ENCODE measurements at places on chromosomes 3 and 15.

DNA sequence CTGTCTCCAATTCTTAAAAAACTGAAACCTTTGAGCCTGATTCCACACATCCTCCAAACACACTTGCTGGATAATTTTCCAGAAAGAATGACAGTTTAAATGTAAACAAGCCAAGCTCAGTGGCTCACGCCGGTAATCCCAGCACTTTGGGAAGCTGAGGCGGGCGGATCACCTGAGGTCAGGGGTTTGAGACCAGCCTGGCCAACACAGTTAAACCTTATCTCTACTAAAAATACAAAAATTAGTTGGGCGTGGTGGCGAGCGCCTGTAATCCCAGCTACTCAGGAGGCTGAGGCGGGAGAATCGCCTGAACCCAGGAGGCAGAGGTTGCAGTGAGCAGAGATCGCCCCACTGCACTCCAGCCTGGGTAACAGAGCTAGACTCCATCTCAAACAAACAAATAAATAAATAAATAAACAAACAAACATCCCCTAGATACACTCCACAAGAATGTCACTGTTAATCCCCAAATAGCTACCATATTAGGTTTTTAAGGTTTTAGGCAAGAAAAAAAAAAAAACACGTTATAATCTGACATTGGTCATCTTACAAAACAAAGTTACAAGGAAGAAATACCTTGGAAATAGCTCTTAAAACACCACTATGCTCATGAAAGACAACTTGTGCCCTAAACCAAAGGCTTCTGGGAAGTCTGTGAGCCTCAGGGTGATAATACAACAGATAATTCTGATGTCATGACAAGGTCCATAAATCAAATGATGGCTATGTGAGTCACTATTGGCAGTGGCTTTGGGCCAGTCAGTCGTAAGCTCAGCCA, 13.2 kb downstream of the TNIK start:
- no peak for DNase-seq

DNA sequence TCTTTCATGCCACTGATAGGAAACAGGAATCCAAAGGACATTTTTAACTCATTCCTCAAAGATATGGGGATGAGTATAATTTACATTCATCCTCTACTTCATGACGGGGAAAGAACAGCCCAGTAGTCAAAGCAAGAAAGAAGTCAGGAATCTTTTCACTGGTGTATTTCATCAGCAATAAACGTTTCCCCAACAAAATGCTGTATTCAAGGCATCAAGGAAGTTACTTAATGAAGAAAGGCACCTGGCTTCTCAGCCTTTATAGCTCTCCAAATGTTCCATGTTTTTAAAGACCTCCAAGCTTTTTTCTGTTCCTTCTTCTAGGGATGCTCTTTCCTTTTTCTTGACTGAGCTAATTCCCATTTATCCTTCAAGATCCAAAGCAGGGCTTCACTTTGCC, 221.5 kb upstream of the ICE2 start:
- no peak for DNase-seq

DNA sequence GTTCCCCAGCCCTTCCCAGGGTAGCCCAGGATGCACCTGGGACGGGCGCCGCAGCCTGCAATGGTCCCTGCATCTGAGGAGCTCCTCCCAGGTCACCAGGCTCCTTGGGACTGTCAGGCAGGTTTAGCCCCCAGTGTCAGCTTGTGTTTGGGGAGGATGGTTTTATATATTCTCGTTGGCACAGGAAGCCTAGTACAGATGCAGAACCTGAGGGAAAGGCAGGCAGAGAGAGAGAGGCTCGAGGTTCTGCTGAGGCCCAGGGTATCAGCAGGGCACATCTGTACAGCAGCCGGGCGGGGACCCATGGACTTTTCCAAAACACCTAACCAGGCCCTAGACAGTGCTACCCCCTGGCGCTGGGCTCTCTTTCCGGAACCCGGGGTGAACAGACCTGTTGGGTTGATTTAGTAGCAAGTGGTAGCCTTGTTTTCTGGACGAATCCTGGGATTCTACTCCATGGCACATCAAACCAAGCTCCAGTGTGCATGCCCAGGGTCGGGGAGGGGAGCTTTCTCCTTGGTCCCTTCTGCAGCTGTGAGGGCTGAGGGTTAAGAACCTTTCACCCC, 8.6 kb downstream of the PAK6 start:
- no peak for DNase-seq

GRCh38 chr3:115503394-115503793, 119.9 kb upstream of the GAP43 start:
- peak; percentile 58 for DNase-seq

DNA sequence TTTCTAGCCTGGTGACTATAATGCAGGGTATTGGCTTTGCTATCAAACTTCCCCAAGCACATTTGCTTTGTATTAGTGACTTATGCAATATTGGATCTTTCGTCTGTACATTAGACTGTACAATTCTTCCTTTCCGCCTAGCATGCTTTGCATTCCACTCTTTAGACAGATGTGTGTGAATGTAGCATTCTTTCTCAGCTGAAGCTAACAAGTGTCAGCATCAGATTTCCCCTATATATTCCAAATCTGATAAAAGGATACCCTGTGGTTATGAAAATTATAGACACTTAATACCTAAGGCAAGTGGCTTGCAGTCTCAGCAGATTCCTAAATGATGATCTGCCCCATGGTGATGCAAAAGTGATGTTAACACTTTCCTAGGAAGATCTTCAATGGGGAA, 360.1 kb downstream of the CNTN4 start:
- DNase-seq = peak; percentile 37

DNA sequence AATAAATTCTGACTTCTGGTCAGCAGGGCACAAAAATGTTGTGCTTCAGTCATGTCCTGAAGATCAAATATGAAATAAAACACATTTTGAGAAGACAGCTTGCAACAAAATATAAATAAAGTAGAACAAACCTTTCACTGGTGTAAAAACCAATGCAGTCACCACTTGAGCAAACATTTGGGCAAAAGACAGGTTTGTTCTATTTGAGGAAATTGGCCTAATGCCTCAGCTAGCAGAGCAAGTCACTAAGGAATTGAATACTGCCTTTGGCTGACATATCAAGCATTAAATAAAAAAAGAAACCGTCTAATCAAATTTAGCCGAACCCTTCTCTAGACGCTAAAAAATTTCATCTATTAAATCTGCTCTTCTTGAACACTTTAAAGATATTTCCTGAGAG, 475.4 kb upstream of the CNTN3 start:
- no peak for DNase-seq

DNA sequence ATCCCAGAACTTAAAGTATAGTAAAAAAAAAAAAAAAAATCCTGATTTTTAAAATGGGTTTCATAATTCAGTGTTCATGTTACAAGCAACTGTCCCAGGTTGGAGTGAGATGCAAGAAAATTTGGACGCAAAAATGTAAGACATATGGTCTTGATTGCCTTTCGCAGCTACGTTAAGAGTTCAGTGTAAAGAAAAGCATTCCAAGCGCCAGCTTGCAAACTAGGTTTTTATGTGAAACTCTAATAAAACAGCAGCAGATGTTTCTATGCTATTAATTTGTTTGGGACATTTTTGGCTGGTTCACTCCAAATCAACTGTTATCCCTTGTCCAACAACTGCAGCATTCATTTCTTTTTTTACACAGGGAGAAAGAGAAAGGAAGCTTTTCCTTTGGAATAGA, 957.8 kb downstream of the ROBO1 start:
- DNase-seq = no peak

GRCh38 chr3:45387171-45387570, 1.2 kb upstream of the LARS2 start:
- no peak for DNase-seq

DNA sequence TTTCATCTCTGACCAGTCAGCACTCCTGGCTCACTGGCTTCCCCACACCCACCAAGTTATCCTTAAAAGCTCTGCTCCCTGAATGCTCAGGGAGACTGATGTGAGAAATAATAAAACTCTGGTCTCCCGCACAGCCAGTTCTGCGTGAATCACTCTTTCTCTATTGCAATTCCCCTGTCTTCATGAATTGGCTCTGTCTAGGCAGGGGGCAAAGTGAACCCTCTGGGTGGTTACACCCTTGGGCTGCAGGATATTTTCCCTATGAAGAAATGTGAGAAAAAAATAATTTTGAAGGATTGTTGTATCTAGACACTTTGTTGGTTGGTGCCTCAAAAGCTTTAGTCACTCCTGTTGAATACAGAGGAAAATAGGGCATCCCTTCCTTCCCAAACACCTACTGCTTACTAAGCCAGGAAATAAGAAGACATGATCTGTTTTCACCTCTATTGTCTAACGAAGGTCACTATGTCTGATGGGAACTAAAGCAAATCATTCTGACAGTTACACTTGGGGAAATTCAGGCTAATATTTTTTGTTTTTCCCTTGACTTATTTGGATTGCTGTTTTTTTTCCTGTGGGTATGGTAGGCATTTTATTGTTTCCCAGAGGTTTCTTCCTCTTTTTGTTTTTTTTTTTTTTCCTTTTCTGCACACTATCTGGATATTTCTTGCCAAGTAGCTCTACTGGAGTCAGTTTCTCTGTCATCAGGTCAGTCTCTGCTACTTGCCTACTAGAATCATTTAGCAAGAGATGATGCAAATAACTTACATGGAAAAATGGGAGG, 15.3 kb upstream of the TNFSF10 start:
- DNase-seq = no peak

- DNase-seq = no peak
These were observed 2.6 kb upstream of the TMCO5A start for GRCh38 chr15:37931868-37932267.

DNA sequence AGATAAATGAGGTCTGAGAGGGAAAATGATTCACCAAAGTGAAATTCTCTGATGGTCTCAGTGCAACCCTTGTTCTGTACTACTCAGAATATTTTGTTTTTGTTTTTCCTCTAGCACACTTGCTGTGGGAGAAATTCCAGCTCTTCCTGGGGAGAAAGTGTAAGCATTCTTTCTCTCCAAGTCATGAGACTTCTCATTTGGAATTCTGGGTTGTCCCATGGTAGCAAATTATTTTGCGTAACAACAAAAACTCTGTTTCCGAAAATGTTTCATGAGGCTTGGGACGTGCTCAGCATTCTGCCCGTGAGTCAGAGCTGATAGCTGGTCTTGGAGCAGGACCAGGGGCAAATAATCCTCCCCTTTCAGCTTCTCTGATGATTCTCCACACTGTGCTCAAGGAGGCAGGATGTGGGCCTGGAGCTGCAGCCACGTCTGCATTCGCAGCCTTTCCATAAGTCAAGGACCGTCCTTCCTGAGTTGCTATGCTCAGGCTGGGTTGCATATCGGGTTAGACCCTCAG, 70.3 kb downstream of the SENP2 start:
- DNase-seq = peak; percentile 92

GRCh38 chr3:98691897-98692296, 71.2 kb upstream of the ST3GAL6 start:
- no peak for DNase-seq

DNA sequence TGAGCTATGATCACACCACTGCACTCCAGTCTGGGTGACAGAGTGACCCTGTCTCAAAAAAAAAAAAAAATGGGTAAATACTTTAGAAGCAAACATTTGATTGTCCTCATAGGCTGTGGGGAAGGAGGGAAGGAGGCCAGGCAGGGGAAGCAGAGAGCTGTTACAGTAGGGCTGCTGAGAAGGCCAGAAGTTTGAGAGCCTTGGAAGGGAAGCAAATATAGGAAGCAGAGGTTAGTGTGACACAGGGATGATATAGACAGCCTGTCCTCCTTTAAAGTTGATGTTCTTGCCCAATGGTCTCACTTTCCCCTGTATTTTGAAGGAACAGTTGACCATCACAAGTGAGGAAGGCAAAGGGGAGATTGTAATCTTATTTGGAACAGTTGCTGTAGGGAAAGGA, 5.3 kb upstream of the ALPK3 start:
- DNase-seq = no peak

- no peak for DNase-seq
These were observed 197.2 kb upstream of the VEPH1 start for GRCh38 chr3:157700405-157700804.

GRCh38 chr3:190175490-190175889, 54.8 kb upstream of the P3H2 start:
- no peak for DNase-seq

DNA sequence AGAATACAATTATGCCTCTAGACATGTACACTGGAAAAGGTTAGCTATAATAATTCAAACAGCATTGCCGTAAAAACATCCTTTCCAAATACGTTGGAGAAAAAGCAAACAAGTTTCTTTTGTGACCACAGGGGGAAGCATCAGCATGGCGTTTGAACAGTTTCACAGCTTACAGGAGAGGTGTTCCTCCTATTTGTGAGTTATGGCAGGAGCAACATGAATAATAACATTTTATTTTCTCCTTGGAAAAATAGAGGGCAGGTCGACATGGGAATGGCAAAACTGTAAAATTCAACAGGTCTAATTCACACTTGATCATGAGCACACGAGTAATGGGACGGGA, 39.7 kb upstream of the GADL1 start:
- DNase-seq = peak; percentile 74

DNA sequence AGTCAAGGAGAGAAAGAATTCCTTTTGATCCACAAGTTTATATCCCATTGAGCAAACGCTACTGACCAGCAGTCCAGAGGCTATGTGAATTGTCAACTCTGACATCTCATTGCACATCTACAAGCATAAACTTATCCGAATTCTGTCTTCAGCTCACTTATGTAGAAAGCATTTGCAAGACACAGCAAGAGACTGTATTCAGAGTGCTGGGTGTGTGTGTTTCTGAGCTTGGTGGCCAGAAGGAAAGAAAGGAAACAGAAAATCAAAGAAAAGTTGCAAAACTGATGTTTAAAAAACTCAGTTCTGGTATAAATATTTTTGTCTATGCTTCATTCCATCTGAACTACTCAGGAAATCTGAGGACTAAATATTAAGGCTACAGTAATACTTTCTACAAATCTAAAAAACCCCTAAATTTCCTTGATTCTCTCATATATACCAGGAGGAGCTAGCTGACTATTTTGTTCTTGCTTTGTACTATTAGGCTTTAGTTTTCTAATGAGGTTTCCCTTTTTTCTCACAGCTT, 45.5 kb downstream of the LSAMP start:
- peak; percentile 71 for DNase-seq

GRCh38 chr15:89822951-89823711, 8.5 kb upstream of the ANPEP start:
- no peak for DNase-seq

DNA sequence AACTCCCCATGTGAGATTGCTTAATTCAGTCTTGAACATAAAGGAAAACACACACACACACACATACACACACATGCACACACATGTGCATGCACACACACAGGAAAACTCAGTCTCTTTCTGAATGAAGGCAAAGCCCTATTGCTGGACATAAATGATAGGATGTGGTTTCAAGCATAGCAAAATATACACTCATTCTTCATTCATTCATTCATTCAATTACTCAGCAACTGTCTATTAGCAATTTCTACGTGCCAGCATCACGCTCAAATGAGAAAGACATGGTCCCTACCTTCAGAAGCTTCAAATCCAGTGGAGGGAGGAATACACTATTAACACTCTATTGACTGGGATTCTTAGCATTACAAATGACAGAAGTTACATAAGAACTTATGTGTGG, 41.8 kb upstream of the UBE2E2 start:
- DNase-seq = no peak

GRCh38 chr3:32335365-32336112, 56.1 kb upstream of the CMTM7 start:
- no peak for DNase-seq

- DNase-seq = no peak
These were observed 2.0 kb upstream of the MCF2L2 start for GRCh38 chr3:183430325-183430957.

- DNase-seq = no peak
These were observed 16.7 kb downstream of the ADAM10 start for GRCh38 chr15:58732625-58733363.

GRCh38 chr15:48469271-48469670, 138.0 kb downstream of the DUT start:
- no peak for DNase-seq

- DNase-seq = no peak
These were observed 33.5 kb downstream of the HERC1 start for GRCh38 chr15:63800241-63800640.

GRCh38 chr3:183764847-183765731, 60.3 kb downstream of the MAP6D1 start:
- DNase-seq = peak; percentile 7
